ENCODE measurements at places on chromosomes 6 and 20.

DNA sequence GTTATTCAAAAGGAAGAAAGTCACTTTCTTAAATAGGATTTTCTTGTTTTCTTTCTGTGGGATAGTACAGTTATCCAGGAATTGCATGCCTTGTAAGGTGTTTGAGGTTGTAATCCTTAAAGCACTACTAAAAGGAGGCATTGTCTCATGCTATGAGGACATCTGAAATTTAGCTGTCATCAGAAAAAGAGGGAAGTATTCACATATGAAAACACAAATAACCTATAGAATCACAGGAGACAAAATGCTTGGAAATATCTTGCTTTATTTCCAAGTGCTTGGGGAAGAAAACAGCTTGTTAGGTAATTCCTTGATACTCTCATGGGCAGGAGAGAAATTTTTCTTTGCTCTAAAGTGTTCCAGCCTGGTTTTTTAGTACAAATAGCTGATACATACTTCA lies 40.1 kb downstream of the HECA start:
- DNase-seq: no peak

GRCh38 chr6:160132776-160133338 lies 11.2 kb downstream of the SLC22A1 start:
- no peak for DNase-seq

GRCh38 chr20:2692036-2692885 lies at the start of gene EBF4:
Gene EBF4, plus strand, starts transcription at chr20:2692780. Its CDS starts 866 bp downstream, at chr20:2693646.
- DNase-seq: no peak

DNA sequence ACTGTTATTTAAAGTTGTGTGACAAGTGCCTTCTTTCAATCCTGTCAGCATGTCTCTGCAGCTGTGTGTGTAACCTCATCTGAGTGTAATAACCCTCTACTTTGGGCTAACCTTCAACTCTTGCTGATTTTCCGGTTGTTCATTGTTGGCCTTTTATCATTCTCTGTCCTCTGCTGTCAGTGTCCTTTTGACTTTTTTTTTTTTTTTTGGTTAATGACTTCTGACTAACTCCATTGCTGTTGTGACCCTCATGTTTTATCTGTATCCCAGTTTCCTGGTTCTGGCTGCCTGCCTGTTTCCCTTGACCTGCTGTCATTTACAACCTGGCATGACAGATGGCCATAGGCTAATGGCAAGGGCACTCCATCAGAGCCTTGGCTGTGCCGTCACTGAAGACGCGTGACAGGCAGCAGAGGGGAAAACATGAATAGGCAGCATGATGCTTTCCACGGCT lies 145.7 kb upstream of the MAN1A1 start:
- DNase-seq: no peak

DNA sequence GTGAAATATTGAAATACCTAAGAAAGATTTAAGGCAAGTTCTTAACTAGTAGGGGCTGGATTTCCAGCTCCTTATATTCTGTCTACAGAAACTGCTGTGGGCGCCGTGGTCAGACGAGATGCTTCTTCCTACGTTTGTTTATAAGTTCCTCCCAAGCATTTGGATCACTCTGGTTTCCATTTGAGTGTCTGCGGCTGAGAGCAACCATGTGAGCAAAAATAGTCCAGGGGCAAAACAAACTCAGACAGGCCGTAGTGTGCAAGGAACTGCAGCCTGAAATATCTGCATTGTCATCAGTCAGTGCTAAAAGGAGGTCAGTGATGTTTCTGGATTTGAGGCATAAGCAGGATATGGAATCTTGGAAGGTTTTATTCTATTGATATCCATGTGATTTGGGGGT lies 485.9 kb upstream of the JAG1 start:
- DNase-seq: no peak

DNA sequence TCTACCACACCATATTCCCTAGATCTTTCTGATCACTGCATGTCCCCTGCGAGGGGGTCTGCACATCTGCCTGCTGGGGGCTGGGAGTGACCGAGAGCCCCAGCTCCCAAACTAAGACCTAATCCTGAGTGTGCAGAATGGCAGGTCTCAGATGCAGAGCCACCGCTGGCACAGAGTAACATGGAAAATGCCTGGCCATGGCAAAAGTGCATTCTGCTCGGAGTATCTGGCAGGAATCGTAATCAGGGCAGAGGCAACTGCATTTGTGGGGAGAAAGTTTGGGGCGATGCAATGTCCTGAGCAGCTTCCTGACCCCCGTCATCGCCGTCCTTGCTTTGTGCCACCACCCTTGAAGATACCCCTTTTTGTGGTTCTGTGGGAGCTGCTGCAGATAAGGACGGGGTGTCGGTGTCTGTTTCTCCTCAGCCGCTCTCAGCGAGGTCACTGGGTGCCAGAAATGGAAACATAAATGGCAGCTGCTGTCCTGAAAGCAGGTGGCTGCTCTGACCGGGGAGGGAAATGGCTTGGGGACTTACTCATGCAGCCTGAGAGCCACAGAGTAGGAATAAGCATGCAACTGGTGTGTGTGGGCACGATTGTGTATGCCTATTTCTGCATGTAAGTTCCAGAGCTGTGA lies 157.9 kb downstream of the LY86 start:
- no peak for DNase-seq

DNA sequence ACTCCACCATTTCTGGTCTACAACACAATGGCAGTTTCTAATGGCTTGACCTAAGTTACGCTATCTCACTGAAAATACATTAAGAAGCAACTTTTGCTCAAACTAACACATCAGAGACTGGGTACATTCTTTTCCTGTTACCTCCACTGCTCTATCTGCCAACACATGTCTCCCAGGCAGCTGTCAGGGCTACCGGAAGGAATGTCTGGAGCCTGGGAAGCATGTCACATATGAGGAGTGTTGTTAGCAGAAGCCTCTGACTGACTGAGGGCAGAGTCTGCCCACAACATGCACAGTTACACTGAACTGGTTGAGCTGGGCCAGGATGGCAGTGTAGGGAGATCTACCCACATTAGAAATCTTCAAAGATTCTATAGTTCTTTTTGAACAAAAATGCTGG lies 264.5 kb downstream of the KIF16B start:
- no peak for DNase-seq

GRCh38 chr6:25834950-25835349 lies 3.1 kb upstream of the SLC17A1 start:
- DNase-seq: no peak

DNA sequence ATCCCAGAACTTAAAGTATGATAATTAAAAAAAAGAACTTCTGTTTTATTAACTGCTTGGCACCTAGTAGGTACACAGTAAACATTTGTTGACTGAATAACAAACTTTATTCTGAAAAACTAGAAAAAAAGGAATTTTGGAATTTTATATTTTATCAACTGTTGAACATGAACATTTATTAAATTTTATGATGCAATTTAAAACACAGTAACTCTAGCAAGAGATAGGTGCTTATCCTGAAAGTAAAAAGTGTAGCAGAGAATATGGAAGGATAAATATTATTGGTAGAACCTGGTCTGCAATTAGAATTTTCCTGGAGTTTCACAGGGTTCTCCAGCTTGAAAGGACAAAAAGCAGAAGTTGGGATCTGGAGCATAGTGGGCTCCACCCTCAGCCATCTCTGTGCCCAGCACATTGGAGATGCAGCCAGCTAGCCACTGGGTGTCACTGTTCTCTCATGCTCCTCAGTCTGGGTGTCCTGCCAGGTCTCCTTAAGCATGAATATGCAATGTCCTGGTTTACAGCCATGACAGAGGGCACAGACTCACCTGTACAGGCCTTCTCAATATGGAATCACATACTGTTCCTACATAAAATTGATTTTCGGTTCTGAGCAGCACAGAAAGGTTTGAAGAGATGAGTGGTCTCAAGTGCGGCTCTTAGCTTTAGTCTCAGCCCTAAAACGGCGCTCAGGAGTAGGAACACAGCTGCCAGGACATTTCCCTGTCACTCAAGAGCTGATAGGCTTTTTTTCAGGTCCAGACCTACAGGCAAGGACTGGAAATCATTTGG lies 31.7 kb upstream of the IL20RA start:
- DNase-seq: peak; percentile 20
